Forelimb muscle (tissue), 1 donor: ENCODE measurements at places on chromosomes 12 and 14. TPM values are rescaled to one million over a fixed set of nuclear protein-coding genes. Genes with fewer than 3 reads are reported as not detected.

Gene NOS1
- 0.76 TPM for polyA plus RNA-seq

DNA sequence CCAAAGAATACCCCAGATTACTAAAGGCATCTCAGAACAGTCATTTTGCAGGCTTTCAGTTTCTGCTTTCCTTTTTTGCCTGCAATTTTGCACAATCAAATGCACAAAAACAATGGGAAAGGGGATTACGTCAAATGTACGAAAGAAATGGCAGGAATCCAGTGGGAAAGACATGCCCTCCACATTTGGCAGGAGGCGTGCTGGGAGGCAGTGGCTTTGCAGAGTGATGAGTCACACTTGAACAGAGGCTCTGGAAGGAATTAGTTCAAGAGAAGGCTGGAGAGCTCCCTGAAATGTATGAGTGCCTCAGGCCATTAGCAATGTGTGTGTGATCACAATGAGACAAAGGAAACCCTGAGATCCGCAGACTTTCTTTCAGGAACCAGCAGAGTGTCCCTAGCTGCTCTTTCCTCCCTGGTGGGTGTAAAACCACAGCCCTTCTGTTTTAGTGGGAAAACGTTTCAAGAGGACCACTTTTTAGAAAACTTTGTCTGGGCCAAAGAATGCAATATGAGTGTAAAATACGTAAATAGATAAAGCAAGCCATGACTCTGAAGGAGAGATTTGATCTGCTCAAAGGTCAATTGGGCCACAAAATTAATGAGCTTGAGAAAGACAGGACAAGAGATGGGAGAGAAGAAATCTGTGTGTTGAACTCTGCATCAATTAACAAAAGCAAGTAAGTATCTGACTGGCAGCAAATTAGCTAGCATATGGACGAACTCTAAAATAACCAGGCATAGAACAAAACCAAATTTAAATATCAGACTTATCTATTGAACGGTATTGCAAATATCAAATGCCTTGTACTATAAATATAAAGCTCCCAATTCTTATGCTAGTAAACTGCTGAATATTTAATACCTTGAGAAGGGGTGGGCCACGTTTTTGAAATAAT is 155.4 kb upstream of the PDE3A start:
- DNase-seq: peak; percentile 88

Gene MYF6
- polyA plus RNA-seq: 90.3 TPM

GRCh38 chr12:82019533-82019932 is 260.4 kb upstream of the PPFIA2 start:
- DNase-seq: no peak

GRCh38 chr12:22969521-22969920 is 344.6 kb downstream of the ETNK1 start:
- no peak for DNase-seq

DNA sequence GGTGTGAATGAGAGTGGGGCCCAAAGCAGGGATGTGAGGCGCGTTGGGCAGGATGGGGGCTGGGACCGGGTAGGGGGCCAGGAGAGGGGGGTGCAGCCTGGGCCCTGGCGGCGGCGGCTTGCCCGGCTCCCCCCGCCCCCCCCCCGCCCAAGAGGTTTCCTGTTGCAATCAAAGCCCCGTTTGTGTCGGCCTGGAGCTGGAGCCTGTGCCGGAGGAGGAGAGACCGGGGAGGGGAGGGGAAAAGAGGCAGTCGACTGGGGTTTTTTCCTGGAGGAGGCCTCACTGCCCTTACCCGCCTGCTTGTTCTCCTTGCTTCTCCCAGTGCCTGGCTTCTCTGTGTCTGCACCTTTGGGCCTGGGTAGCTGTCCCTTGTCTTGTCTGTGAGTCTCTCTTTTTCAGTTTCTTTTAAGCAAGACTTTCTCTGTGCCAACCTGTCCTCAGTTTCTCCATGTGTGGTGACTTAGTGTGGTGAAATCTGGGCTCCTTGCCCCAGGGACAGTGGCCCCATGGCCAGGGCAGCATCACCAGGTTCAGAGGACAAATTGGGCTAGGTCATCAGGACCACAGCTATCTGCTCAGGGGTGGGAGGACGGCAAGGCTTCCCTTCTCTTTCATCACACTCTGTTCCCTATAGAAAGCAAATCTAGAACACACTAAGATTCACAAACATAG is 8.5 kb downstream of the RARG start:
- DNase-seq: no peak

Gene TEAD4
- polyA plus RNA-seq: 99.9 TPM

Gene KRT80
- polyA plus RNA-seq: 7.0 TPM

DNA sequence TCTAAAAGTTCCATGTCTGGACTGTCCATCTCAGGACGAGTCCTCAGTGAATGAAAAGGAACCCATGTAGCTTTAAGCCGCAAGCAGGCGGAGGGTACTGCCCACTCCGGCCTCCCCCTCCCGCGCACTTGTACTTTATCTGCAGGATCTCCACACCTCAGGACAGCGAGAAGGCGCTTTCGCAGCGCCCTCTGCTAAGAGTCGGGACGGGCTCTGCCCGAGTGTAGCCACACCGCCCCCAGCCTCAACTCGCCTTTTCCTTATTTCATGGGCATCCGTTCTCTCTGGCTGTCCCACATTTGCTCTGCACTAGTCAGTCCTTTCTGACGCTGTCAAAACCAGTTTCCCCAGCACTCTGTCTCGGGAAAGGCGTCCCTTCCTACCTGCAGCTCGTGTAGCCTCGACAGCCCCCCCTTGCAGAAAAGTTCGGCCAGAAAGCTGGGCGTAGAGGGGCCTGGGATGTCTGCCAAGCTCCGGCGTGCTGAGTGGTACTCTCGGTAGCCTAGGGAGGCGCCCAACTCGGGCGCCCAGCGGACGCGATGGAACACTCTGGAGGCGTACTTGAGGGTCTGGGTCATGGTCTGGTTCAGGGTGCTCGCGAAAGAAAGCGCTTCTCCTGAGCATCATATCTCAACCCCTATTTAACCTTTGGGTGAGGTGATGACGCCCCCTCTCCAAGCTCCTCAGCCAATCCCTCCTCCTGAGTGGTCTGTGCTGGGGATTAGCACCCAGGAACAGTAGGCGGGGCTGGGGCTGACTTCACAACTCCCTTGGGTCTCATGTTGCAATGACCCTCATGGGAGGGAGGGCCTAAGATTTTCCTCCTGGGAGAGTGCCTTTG is at the start of gene CYP27B1:
TSS of gene CYP27B1 (minus strand) at position 615 of the 841 bp plus-strand sequence. CDS start at position 578, 37 bp downstream.
- no peak for DNase-seq

Gene C14orf180
- polyA plus RNA-seq: 9.4 TPM

Gene RHEBL1
- 1.6 TPM for polyA plus RNA-seq

Gene CLEC14A
- 23.9 TPM for polyA plus RNA-seq

- DNase-seq: no peak
Measured at GRCh38 chr12:27383429-27384260, 51.0 kb downstream of the BMAL2 start.

Gene UNC79
- polyA plus RNA-seq: 0.38 TPM

DNA sequence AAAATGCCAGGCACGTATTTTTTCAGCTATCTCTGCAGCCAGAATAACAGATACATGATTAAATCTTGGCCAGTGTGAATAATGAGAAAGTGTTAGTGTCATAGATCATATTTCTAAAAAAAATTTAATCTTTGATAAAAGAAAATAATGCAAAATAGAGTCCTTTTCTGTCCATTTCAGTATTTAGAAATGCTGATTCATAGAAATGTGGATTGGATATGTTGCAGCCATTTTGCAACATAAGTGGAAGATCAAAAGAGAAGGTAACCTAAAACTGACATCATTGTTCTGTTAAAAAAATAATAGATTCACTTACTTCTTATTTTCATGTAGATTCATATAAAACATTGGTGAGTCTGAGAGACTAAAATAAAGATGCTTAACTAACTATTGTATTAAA is 1010.3 kb downstream of the LRFN5 start:
- no peak for DNase-seq

- DNase-seq: no peak
Measured at GRCh38 chr12:62586850-62587249, 120.2 kb downstream of the MON2 start.

- DNase-seq: no peak
Measured at GRCh38 chr14:72975770-72976169, 49.5 kb downstream of the DCAF4 start.
